ENCODE measurements at places on chromosomes 2 and 18.

- DNase-seq: no peak
These were observed 391.3 kb upstream of the FIGN start for GRCh38 chr2:164126960-164127660.

DNA sequence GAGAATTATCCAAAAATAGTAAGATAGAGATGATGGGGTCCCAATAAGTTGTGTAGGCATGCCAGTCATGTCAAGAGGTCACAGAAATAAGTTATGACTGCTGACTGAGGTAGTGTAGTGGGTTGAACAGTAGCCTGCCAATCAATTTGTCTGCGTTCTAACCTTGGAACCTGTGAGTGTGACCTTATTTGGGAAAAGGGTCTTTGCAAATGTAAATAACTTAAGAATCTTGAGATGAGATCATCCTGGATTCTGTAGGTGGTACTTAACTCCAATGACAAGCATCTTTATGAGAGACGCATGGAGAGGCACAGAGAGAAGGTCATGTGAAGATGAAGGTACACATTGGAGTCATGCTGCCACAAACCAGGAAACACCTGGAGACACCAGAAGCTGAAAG, 31.0 kb downstream of the ACVR1 start:
- no peak for DNase-seq

DNA sequence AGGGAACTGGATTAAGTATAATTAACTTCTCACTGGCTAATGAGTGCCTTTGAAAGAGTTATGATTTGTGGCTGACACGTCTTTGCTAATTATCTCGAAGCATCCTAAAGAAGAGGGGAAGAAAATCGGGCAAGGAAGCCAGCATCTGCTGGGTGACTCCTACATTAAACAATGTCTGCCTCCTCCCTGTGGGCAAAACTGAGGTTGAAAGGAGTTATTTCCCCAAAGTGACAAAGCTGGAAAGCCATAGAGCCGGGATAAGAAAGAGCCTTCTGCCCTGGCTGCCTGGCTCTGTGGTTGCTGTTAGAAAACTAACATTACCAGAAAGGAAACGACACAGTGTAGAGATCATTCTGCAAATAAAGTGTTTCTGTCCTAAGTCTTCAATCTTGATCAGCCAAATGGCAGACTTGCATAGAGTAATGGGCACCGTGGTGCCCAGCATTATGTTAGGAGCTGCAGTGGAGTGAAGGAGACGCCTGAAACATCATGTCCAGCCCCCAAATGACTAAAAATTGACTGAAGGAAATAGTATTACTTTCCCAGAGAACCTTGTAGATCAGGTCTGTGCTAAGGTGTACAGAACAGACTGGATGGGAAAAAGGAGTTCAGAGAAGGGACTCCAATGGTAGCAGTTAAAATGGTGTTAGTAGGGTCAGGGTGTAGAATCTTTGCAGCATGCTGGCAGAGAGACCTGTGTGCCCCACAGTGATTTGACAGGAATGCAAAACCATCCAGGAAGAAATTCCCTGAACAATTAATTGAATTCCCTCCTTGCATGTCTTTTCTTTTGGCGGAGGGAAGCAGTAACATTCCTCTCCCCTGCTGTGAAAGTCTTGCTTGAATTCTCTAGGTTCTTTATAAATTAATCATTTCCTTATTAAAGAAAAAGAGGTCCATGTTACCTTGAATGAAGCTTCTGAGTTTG, 44.4 kb downstream of the ALPK2 start:
- no peak for DNase-seq

GRCh38 chr18:12686100-12686499, 16.4 kb downstream of the CEP76 start:
- DNase-seq: no peak

GRCh38 chr18:9771977-9772660, 64.0 kb downstream of the RAB31 start:
- DNase-seq: no peak
